ENCODE measurements at places on chromosomes 6 and 20.

DNA sequence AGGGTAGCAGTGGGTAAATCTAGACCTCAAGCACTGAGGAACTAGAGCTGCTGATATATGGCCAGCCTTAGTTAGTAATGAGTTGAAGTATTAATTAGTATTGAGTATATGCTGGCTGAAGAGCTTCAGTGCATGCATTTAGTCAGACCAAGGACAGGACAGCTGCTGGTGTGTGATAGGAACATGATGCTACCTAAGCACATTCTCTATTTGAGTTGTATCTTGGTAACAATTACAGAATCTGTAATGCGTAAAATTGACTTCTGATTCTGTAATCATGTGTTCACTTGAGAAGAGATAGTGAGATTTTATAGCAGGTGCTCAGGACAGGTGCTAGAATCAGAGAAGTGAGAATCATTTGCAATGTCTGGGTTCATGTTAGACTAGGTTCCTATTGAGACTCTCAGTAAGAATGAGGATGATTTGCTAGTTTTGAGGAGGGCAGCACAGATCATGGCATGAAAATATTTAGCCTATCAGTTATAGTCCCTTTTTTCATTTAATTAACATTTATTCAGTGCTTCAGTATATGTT, 369.4 kb upstream of the HS3ST5 start:
- no peak for DNase-seq

DNA sequence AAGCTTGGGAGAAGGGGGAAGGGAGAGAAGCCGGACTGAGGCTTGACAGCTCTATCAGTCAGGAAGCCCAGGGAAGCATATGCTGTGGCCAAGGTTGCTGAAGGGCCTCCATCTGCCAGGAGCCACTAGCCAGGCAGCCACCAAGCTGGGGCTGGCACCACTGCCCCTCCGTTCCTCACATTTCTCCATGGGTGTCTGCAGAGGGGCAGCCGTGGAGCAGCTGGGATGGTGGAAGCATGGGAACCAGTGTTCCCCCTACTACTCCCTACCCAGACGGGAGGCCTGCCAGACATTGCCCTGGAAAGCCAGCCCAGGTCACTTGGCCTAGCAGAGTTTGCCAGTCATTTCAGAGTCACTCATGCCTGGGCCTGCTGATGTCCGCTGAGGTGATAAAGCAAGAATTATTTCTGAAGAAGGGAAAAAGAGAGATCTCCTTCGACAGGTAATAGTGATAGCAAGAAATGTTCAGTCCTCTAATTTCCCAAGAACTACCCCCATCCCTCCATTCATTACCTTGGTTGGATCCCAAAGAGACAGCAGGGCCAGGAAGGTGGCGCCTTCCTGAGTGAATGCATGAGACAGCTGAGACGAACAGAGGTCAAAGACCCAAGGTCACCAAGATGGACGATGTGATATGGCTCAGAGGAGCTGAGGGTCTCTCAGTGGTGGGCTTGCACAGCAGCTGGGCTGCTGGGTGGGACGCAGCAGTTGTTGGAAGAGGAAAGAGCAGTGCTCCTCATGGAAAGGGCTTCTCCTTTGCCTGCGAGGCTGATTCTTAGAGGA, 21.9 kb downstream of the SNPH start:
- no peak for DNase-seq

DNA sequence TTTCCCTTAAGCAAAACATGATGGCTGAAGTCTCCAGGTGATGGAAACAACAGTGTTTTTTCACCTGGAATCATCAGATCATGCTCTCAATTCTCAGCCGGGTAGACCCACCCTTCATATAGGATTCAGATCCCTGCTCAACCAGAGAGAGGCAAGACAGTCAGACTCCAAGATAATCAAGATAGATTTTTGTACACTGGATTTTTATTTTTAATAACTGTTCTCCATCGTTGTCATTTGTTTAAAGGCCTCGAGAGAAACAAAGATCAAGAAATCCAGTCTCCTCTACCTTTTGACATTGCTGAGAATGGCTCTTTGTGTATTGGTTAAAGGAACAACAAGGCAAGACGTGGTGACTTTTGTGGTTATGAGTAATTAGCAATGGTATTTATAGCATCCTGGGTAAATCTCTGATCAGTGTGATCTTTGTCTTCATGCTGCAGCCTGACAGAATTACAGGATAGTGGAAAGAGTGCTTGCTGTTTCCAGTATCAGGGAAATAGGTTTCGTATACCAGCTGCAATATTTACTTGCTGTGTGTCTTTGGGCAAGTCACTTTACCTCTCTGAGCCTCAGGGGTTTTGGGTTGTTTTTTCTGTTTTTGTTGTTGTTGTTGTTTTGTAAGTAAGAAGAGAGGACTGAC, 29.9 kb downstream of the ID4 start:
- no peak for DNase-seq

DNA sequence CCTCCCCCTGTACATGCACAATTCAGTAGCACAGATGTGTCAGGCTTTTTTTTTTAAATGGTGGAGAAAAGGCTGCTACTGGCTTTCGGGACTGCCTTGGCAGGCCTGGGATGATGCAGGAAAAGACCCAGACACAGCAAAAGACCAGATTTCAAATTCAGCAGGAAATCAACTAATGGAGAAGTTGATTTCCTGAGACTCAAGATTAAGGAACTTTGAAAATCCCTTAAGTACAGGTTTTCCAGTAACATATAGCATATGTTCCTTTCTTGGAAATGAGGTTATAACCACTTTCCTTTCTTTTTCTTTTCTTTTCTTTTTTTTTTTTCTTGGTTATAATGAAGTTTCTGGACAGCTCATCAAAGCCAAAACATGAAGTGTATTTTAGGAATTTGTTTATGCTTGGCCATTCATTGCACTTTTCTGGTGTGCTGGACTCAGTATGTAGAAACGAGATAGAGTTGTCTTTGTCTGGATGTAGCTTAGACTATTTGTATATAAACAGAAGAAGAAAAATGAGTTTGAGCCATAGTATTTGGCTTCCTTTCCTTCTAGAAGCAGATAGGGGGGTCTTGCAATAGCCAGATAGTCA, 119.4 kb downstream of the SASH1 start:
- no peak for DNase-seq

DNA sequence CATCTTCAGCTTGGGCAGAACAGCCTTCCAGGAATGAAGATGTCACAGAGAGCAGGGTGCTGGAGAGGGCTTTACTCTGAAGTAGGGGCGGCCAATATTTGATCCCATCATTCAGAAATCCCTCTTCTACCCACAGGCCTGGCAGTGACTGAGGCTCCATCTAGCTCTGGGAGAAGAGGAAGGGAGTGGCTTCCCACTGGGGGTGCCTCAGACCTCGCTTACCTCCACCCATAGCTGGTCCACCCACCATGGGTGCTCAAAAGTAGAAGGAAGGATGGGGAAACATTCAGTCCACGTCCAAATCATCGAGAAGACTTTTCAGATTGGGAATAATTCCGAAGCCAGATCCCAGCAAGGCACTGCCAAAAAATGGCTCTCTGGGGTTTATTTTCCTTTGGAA, 11.8 kb upstream of the THBD start:
- no peak for DNase-seq

DNA sequence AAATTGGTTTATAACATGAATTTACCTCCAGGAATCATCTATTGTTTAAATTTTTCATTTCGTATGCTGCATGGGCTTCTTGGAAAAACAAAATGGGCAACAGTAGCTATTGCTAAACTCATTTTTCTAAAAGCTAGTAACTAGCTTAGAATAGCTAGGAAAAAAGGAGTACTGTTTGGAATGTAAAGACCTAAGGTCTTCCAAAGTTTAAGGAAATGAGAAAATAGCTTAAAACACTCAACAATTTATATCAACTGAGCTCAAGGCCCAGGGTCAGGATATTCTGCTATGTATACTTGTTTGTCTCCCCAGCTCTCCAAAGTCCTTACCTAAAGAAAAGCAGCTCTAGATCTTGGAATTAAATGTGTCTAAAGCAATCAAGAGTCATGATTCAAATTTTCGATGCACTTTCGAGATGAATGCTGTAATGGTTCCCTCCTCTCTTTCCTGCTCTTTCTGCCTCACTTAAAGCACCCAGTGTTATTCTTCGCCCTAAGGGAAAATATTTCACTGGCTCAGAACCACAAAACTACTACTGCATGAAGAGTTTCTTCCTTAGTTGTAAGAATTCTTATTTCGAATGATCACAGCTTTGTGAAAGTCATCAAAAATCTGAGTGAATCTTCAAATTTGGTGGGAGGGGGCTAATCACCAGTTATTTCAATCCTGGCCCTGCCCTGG, 41.6 kb downstream of the LYRM4 start:
- DNase-seq: no peak

GRCh38 chr20:57620274-57620990, at the start of gene ZBP1:
TSS of gene ZBP1 (minus strand) at chr20:57620426. CDS start at chr20:57620295, 131 bp downstream.
- DNase-seq: no peak

DNA sequence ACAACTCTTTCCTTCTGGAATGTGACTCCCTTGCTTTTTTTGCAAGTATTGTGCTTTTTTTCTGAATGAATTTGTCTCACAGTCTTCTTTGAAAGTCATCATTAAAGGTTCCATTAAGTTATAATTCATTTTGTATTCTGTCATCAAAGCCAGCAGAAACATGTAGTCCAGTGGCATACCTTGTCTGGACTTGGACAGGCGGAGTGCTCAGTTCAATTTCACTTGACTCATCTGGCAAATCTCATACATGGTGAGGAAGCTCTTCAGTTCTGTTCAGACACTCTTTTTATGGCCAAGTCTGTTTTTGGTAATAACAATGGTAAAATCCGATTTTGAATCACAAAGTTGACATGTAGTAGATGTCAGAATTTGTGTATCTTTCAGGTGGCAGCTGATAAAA, 260.8 kb upstream of the OPRM1 start:
- DNase-seq: no peak
